Stimulated activated CD4-positive, alpha-beta T cell treated with anti-CD3 and anti-CD28 coated beads, TNF-alpha, amount 100 ng/mL, for 1 hour (primary cell): ENCODE measurements at places on chromosomes 1 and 21.

DNA sequence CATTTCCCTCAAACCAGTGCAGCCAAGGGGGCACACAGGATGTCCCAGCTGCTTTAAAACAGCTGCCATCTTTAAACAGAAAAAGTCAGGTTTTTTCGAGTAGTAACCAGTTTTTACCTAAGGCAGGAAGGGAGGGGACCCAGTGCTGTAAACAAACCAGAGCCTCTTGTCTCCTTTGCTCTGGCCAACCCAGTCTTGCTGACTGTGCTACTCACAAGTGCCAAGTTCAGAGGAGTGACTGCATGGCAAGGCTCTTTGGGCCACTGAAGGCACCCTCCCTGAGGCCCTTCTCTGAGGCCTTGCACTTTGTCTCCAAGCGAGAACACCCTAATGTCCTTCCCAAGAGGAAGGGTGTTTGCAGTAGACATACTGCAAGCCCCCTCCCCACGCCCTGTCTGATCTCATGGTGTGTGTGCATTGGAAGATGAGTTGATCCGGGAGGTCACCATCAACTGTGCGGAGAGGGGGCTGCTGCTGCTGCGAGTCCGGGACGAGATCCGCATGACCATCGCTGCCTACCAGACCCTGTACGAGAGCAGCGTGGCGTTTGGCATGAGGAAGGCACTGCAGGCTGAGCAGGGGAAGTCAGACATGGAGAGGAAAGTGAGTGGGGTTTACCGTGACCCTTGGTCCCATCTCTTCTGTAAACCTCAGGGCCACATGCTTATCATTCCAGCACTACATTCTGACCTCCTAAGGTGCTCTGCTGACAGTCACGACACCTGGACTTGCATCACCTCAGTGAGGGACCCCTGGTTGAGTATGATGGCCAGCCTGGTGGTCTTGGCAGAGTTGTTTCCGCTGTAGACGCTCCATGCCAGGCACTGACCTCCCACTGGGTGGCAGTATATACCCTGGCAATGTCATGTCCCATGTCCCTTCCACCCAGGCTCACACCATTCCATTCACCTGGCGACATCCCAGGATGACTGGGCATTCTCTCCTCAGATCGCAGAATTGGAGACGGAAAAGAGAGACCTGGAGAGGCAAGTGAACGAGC lies 4.7 kb downstream of the DNALI1 start:
- no peak for DNase-seq

GRCh38 chr1:39391691-39392679 lies 99.5 kb upstream of the BMP8A start:
- no peak for DNase-seq

GRCh38 chr1:225940385-225941151 lies 452 bp downstream of the LEFTY2 start:
- DNase-seq: no peak

GRCh38 chr1:219155135-219155534 lies 18.5 kb upstream of the LYPLAL1 start:
- DNase-seq: no peak

- DNase-seq: no peak
Measured at GRCh38 chr1:112393631-112393974, 2.4 kb upstream of the CTTNBP2NL start.

DNA sequence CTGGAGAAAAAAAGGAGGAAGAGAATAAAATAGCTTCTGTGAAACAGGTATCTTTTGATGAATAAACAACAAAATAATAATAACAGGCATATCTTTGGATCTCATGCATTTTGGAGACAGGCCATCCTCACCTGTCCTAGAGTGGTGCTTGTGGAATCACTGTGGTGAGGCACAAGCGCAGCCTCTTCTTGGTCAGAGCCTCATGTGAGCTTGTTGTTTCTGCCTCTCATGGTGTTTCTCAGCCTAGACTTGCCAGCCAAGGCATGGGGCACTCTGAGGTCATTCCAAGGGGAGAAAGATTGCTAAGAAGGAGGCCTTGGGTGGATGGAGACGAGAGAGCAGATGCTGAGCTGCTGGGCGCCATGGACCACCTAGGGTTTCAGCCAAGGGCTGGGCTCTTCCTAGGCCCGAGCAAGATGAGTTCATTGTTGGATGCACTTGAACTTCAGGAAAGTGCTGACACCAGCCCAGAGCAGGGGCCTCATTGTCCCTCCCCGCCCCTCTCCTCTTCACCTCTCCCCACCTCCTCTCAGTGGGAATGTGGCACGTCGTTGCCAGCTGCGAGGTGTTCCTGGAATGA lies 49.5 kb downstream of the ATP5PO start:
- no peak for DNase-seq

GRCh38 chr1:222680080-222680479 lies 32.2 kb downstream of the AIDA start:
- DNase-seq: no peak

- DNase-seq: no peak
Measured at GRCh38 chr1:238205045-238205662, 314.4 kb upstream of the ZP4 start.

- no peak for DNase-seq
Measured at GRCh38 chr1:100721526-100722207, 2.1 kb downstream of the VCAM1 start.

DNA sequence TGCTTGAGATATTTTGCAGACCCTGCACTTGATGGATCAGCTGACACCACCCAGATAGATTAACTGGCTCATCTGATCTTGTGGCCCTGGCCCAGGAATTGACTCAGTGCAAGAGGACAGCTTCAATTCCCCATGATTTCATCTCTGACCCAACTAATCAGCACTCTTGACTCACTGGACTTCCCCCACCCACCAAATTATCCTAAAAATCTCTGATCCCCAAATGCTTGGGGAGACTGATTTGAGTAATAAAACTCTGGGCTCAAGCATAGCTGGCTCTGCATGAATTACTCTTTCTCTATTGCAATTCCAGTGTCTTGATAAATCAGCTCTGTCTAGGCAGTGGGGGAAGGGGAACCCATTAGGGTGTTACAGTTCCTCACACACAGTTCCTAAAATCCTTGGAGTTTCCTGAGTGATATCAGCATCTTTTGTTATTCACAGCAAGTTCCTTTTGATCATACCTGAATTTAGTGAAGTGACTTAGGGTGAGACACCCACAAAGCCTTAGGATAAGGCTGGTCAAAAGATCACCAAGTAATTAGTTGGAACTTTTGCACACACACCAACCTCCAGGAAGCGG lies 104.2 kb downstream of the COP1 start:
- DNase-seq: no peak
